ENCODE measurements at places on chromosomes 2 and 18. TPM values are rescaled to one million over a fixed set of nuclear protein-coding genes. Genes with fewer than 3 reads are reported as not detected.

DNA sequence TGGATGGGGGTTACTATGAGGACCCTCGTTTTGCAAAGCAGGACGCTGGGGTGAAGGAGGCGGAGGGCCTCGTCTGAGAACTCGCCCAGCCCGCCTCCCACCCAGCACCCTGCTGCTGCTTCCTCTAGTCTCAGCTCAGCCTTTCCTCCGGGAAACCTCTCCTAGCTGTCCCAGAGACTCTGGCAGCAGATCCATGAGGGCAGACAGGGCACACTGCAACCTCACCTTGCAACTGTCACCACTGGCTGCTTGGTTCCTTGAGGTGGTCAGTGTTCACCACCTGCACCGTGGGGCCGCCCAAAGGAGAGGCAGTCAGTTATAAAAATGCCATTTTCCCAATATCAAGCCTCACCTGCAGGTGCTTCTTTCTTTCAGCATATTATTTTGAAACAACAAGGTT lies 45.6 kb downstream of the PARD6G start:
- DNase-seq, result no peak

The CNDP1 gene
- total RNA-seq, result not detected

The GCG gene
- not detected for total RNA-seq

The CFC1 gene
- not detected for total RNA-seq

GRCh38 chr2:206555721-206556120 lies 86.6 kb upstream of the FAM237A start:
- no peak for DNase-seq

The CCBE1 gene
- total RNA-seq, result 45.1 TPM

DNA sequence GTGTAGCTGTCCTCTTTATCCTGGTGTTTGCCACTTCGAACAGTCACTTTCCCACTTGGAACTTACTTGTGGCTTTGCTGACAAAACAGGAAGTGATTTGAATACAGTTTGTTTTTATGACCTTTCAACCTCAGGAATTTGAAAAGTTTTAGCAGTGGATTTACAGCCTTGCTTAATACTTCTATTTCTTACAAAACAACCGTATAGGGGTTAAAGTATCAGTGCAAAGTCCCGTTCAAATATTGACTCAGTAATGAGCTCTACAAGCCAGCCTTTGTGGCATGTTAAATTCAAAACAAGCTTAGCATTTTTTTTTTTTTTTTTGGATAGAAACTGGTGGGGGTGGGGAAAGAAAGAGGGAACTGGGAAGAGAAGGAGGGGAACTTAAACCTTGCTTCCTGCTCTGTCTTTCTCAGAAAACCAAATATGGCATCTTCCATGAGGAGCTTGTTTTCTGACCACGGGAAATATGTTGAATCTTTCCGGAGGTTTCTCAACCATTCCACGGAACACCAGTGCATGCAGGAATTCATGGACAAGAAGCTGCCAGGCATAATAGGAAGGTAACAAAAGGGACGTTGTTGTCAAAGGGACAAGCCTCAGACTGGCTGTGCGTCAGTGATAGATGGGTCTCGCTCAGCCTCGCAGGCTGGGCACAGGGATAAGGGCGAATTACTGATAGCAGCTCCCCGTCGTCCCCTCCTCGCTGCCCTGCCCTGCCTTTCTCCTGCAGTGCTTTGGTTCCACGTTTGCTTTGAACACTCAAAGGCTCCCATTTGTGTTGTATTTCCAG lies at the start of gene HNMT:
Gene HNMT, plus strand, starts transcription at position 408 of the 793 bp plus-strand sequence. Its CDS starts 19 bp downstream, at position 427.
- DNase-seq, result peak; percentile 61

- DNase-seq, result no peak
These were observed 30.1 kb downstream of the MBP start for GRCh38 chr18:77102259-77103040.

GRCh38 chr2:160719116-160719515 lies 225.5 kb upstream of the RBMS1 start:
- no peak for DNase-seq
